Smooth muscle cell of the pulmonary artery (primary cell): ENCODE measurements at places on chromosomes 2 and 18. TPM values are rescaled to one million over a fixed set of nuclear protein-coding genes. Genes with fewer than 3 reads are reported as not detected.

AGXT gene
- total RNA-seq = not detected in 2 replicates

SGPP2 gene
- total RNA-seq = not detected in 2 replicates

ALK gene
- total RNA-seq = 0.07 TPM in 1 of 2 replicates, not detected in the other

GPR17 gene
- total RNA-seq = not detected in 2 replicates

LINC00305 gene
- total RNA-seq = not detected in 2 replicates

CIDEA gene
- 0.13 TPM in 1 of 2 replicates, not detected in the other for total RNA-seq

DSG1 gene
- total RNA-seq = not detected in 2 replicates

THUMPD2 gene
- total RNA-seq = 8.1 and 9.8 TPM in 2 replicates
